Stimulated activated CD8-positive, alpha-beta memory T cell treated with anti-CD3 and anti-CD28 coated beads, Interleukin-4, amount 100 ng/mL, for 4 hours (primary cell): ENCODE measurements at places on chromosomes 7 and 10.

GRCh38 chr7:120404042-120404441, 131.1 kb downstream of the KCND2 start:
- no peak for DNase-seq

DNA sequence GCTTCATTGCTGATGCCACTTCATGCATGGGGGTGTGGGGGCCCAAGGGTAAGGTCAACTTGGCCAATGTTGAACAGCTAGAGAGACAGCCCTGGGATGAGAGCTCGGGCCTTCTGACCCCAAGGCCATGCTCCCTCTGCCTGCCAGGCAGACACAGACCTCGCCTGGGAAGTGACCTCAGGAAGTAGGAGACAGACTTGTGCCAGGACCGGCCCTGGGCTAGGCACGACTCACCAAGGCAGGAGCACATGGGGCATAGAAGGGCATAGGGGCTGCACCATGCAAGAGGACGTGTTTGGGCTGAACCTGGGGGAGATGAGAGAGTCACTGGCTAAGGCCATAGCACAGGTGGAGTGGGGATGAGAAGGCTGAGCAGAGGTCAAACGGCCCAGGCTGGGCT, 27.1 kb downstream of the ZCCHC24 start:
- no peak for DNase-seq

- peak; percentile 1 for DNase-seq
These were observed 297.3 kb upstream of the LYZL1 start for GRCh38 chr10:28991333-28992270.

DNA sequence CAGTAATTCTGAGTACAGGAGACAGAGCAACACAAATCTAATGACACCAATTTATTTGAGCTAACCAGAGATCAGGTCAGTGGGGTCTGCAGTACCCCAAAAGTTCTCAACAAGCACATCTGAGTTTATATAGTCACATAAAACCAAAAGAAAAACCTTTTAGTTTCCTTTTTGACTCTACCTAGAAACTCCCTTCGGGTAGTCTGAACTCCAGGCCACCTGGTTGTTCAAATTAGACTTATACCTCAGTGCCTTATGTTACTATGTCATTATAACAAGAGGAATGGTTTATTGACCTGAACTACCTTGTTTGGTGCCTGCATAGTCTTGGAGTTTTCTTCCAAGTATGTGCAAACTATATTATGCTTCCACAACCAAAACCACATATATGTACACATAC, 14.6 kb downstream of the ZCWPW1 start:
- no peak for DNase-seq

DNA sequence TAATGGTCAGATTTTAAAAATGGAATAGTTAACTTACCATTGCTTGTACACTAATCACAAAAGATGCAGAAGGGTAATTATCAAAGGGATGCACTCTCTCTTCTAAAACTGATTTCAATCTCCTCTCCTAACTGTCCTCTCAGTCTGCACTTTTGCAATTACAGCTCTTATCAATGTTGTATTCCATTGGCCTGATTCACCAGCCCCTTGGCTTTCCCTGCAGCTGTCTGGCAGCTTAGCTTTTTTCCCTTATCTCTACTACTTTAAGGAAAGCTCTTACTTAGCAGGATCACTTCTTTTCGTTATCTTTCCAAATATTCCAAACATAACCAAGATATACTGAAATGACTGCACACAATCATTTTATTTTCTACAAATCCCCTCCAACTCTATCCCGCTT, 448.8 kb downstream of the GRM8 start:
- DNase-seq = no peak

DNA sequence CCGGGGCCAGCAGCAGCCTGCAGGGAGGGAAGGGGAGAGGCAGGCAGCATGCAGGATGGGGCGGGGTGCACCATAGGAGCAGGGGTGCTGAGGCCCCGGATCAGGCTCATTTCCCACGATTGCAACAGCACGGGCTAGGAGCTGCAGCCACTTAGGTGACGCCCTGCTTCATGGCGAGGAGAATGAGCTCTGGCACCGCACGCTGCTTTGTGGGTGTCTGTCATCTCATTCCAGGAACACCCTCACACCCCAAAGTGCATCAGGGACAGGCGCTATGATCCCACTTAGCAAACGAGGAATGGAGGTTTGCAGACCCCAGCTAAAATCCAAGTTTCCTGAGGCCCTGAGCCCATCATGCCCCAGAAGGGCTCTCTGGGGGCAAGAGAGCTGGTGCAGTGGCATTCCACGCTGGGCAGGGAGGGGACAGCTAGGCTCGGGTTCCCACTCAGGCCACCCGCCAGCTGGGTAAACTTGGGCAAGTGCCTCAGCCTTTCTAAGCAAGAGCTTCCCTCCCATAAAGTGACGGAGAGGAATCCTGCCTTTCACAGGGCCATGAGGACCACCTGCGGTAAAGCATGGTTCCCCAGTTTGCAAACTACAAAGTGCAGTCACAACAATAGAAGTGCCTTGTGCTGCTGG, 9.3 kb downstream of the KCNH2 start:
- no peak for DNase-seq
